Amygdala (tissue), 56 donors: ENCODE measurements at places on chromosomes 3 and 15.

DNA sequence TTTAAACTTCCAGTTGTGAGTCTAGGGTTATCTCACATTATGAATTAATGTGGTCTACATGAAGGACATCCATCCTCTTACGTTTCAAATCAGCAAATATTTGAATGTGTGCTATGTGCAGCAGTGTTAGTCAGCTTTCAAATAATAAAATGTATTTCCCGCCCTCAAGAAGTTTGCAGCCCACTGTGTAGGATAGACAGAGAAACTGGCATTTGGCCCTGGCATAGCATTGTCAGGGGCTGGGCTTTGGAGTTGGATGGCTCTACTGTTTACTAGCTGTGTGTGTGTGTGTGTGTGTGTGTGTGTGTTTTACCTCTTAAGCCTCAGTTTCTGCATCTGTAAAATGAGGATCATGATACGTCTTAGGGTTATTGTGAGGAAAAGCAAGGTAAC is 400.5 kb upstream of the C2CD4B start:
- DNase-seq, result no peak

GRCh38 chr3:186520431-186520830 is 23.7 kb downstream of the CRYGS start:
- no peak for DNase-seq

DNA sequence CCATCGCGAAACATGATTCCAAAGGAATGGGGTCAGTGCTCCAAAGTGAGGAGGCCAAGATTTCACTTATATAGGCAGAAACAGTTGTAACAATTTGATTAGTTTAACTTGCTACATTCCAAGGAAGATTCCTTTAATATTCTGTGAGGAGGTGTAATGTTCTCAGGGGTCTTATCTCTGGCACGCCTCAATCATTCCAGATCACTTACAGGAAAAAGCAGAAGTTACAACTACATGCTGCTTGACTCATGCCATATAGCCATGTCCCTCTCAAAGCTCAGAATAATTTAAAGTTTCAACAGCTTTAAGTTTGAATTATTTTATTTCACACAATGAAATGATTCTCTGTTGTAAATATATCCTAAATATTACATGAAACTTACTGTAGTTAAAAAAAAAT is 3.5 kb upstream of the FYTTD1 start:
- no peak for DNase-seq

DNA sequence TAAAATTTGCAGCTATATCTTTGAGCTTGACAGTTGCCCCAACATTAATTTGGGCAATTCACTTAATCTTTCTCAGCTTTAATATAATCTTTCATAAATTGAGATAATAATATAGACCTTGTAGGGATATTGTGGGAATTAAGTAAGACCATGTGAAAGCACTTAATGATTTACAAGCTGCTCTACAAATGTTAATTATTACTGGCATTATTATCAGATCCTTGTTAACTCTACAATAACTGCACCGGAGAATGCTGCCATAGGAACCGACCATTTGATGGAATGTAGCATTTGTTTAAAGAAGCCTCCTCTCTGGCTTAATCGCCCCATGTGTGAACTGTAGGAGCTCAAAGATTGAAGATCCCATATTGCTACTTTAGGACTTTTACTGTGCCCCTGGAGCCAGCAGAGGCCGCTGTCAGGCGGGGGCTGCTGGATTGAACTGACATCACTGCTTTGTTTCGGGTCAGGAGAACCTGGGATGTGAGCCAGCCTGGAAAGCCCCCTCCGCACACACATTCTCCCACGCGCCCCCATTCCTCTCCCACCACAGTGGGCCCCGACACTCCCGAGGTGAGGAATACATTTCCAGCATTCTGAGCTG is 154.2 kb upstream of the TNIK start:
- peak; percentile 18 for DNase-seq

DNA sequence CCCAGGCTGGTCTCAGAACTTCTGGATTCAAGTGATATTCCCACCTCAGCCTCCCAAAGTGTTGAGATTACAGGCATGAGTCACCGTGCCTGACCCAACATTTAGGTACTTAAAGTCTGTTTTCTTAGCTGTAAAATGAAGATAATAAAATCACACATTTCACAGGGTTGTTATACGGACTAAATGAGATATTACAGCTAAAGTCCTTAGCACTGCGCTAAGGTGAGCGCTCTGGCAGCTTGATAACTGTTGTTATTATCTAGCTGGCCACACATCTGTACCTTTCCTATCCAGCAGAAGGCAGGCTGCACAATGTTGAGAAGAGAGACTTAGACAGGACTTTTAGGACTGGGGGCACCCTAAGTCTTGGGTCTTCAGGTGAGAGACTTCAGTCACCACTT is 2.7 kb upstream of the LIPH start:
- DNase-seq, result no peak

DNA sequence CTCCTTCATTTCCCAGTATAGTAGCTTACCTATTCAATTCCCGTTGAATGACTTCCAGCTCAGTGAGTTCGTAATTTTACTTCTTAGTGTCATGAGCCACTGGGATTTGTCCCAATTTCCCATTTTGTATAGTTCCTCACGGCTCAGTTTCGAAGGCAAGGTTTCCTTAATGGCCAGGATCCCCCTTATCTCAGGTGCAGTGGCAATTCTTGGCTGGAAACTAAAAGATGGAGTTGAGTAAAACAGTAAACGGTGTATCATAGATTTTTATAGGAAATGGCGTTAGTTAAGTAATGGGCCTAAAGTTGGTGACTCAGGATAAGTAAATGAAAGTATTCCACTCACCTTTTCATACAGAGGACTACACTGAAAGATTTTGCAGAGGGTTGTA is 522 bp upstream of the LMLN start:
- DNase-seq, result no peak

GRCh38 chr3:140883428-140884040 is 58.1 kb upstream of the SLC25A36 start:
- no peak for DNase-seq

GRCh38 chr3:33699275-33699674 is 18.8 kb downstream of the CLASP2 start:
- no peak for DNase-seq

DNA sequence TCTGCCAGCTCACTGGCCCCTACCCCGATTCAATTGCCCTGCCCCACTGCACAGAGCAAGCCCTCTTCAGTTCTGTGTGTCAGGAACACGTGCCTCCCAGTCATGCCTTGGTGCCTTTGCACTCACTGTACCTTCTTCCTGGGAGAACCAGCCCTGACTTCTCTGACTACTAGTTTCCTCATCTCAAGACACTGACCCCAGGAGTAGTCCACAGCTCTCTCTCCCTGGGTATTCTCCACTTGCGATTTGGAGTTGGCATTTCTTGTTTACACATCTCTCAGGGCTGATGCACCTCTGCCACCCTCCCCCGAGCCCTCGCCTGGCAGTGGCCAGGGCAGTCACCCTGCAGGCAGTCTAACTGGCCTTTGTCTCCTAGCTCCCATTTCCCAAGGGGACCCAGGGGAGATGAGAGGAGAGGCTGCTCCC is 5.7 kb downstream of the CISH start:
- no peak for DNase-seq
